ENCODE measurements at places on chromosomes 2 and 18. TPM values are rescaled to one million over a fixed set of nuclear protein-coding genes. Genes with fewer than 3 reads are reported as not detected.

WDPCP gene
- 19.2 TPM for total RNA-seq

LOXHD1 gene
- total RNA-seq = not detected

DNA sequence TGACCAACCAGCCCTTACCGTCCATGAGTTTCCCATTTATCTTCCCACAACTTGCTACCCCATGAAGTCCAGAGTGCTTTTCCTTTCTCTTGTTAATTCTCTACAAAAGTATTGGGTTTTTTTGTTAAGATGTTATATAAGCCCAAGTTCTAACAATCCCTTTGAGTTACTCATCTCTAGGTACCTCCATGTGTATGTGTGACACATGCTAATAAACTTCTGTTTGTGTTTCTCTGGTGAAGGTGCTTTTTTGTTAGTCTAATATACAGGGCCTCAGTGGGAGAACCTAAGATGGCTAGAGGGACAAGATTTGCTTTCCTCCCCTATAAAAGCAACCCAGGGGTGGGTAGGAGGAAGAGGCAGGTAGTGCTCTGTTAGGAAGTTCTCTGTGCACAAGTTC lies 31.8 kb upstream of the RMDN2 start:
- DNase-seq = no peak

- DNase-seq = no peak
Measured at GRCh38 chr2:220670511-220670910, 901.6 kb downstream of the EPHA4 start.

DNA sequence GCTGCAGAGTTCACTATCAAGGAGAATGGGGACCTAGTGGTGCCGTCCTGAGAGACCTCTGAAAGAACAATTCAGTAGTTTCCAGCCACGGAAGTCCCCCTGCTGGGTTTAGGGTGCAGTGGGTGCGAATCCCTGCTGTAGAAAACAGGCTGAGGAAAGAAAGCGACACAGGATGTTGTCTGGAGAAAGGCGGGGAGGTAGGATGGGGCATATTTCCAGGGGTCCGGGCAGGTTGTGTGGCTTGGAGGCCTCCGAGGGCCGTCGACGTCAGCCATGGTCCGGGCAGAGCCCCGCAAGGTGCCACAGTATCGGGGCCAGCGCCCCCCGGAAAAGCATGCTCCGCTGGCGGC lies 807 bp upstream of the CREB1 start:
- DNase-seq = no peak
